Hippocampal formation (tissue), 2 donors: ENCODE measurements at places on chromosomes 11 and 22.

DNA sequence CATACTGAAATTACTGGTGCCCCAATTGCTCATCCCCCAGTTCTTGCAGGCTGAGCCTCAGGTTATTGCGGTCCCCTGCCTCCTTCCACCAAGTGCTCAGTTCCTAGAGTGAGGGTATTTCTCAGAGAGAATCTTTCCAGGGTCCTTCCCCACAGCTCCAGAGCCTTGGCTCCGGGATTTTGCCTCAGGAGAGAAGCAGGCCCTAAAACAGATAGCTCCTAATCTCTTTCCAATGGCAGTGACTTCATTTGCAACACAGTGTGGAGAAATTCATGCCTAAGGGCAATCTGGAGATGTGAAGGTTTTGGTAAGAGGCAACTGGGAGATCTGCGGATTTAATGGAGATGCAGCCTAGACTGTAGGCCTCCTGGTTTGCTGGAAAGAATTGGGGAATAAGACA lies 2.9 kb downstream of the NF2 start:
- DNase-seq: no peak

DNA sequence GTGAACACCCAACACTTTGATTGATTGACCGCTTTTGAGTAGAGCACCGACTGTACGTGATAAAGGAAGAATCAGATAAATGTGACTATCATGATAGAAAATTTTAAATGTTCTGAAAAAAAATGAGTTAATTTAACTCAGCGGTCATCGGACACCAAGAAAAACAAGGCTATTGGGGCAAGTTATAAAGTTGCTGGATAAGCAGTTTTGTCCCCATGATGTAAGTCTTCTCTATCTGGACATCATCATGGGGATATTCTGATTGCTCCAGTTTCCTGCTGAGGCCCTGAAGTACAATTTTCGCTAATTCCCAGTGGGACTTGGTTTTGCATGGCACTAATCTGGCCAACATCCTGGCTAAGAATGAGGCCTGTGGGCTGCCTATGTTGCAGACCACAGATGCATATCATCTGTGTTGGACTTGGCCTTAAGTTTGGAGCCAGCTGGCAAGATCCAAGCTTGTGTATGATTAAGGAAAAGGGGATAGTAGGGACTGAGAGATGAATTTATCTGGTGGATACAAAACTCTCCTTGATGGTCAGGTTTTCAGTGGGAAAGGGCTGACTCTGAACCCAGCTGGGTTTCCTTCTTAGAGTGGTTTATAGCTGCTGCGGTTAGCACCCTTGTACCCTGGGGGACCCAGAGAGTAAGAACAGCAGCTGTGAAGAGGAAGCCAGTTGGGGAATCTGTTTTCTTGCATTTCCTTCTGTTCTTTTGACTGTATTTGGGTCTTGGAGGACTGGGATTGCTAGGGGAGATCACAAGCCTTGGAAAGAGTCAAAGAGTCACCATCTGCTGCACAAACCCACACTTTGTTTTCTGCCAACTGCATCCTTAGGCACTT lies 118.3 kb downstream of the SEZ6L start:
- no peak for DNase-seq

GRCh38 chr11:13115380-13115675 lies 106.2 kb downstream of the RASSF10 start:
- DNase-seq: no peak

- no peak for DNase-seq
Observed at GRCh38 chr22:39352306-39352891, 2.6 kb downstream of the SYNGR1 start.

- DNase-seq: no peak
Observed at GRCh38 chr22:42360348-42360747, 71.9 kb downstream of the NFAM1 start.

DNA sequence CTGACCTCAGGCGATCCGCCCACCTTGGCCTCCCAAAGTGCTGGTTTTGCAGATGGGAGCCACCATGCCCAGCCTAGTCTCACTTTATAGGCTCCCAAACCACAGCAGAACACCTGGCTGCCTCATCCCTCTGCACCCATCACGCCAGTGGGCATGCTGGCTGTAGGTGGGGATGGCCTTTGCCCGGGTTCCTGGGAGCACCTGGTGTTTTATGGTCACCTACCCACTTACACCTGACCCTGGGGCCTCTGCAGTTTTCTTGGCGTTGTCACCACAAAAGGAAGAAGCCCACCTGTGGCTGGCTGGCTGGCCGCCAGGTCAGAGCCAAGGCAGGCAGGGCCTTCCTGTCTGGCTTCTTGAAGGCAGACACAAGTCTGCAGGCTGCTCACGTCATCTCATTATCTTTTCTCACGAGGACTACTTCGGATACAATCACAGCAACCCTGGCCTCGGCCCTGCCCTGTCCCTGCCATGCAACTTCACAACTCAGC lies 8.2 kb downstream of the RRP7A start:
- no peak for DNase-seq

- DNase-seq: peak; percentile 54
Observed at GRCh38 chr11:119093942-119094815, 7.5 kb downstream of the DPAGT1 start.

GRCh38 chr11:10906521-10906920 lies 48.7 kb upstream of the ZBED5 start:
- DNase-seq: no peak

DNA sequence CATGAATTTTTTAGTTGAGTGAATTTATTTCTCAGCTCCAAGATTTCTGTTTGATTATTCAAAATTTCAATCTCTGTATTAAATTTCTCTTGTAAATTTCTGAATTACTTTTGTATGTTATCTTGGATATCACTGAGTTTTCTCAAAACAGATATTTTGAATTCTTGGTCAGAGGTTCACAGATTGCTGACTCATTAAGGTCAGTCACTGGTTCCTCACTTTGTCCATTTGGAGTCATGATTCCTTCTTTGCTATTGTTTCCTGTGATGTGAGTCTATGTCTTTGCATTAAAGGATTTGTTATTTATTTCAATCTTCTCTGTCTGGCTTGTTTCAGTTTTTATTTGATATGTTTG lies 10.2 kb upstream of the IL17RA start:
- no peak for DNase-seq

DNA sequence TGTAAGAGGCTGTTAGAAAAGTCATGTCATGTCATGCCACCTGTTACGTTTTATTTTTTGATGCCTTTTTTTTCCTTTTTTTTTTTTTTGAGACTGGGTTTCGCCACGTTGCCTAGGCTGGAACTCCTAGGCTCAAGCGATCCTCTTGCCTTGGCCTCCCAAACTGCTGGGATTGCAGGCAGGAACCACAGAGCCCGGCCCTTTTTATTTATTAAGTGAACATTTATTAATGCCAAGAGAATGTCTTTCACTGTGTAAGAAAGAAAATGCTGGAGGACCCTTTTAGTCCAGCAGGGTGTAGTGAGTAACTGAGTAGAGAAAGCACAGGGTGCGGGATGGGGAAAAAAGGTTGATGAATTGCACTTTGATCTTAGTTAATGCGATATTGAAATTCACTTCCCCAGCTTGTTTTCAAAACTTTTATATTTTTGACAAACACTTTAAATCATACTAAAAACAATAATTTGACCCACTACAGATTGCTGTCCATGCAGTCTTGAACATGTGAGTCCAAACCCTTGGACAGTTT lies 2.3 kb upstream of the XBP1 start:
- no peak for DNase-seq

DNA sequence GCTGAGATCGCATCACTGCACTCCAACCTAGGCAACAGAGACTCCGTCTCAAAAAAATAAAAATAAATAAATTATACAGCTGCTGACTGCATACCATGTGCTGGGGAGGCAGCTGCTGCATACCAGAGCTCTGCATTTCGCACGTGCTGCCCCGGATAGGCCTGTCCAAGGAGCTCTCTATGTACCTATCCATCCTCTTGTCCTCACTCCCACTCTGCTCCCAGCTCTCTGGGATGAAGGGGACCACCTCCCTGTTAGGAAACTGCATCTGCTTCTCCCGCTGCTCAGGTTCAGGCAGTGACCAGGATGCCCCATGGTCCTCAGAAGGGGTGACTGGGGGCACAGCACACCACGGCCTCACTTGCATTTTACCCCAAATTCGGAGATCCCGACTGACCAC lies 302.3 kb downstream of the BRD1 start:
- DNase-seq: no peak

DNA sequence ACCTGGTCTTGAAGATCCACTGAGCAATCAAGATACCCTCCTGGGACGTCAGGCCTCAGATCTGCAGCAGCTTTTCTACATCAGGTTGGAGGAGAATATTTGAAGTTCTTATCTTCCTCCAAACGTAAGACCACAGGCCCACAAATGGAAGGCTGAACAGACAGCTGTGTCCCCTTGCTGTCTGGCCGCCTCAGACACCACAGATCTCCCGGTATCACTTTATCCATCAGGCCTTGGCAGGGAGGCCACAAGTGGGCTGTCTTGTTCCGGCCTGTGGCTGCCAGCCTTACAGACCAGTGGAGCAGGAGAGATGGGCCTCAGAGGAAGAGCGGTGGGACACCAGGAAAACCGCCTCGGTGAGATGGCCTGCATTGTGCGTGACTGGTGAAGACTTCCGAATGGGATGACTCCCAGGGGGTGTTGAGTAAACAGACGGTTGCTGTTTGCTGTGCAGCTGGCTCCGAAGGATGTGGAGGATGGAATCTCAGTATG lies 15.9 kb downstream of the UBASH3B start:
- no peak for DNase-seq

DNA sequence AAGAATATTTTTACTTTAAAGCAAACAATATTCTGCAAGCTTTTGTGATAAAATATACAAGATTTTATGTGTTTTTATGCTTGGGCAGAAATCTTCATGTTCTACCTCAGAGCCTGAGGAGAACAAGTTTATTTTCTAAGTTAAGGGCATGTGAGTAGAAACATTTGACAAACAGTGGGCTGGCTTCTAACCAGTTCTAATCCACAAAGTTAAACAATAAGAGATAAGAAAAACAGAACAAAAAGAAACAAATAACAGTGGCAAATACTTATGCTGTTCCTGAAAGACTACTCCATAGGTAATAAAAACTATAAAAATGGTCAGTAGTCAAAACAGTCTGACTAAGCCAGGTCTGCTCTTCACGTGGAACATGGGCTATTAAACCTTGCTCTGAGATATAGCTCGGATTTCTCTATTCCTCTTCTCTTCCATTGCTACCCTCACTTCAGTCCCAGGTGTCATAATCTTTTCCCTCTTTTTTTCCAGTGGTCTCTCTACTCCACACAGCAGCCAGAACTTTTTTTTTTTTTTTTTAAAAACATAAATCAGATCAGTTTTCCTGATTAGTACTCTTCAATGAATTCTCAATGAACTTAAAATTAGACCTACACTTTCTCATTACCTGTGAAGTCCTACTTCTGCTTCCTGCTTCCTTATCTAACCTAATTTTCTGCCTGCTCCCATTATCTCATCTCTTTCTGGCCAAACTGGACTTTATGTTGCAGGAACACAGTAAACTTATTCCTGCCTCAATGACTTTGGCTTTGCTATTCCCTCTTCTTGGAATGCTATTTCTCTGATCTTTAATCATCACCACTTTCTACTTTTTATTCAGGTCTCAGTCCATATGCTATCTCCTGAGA lies 671.1 kb upstream of the CCDC90B start:
- no peak for DNase-seq

DNA sequence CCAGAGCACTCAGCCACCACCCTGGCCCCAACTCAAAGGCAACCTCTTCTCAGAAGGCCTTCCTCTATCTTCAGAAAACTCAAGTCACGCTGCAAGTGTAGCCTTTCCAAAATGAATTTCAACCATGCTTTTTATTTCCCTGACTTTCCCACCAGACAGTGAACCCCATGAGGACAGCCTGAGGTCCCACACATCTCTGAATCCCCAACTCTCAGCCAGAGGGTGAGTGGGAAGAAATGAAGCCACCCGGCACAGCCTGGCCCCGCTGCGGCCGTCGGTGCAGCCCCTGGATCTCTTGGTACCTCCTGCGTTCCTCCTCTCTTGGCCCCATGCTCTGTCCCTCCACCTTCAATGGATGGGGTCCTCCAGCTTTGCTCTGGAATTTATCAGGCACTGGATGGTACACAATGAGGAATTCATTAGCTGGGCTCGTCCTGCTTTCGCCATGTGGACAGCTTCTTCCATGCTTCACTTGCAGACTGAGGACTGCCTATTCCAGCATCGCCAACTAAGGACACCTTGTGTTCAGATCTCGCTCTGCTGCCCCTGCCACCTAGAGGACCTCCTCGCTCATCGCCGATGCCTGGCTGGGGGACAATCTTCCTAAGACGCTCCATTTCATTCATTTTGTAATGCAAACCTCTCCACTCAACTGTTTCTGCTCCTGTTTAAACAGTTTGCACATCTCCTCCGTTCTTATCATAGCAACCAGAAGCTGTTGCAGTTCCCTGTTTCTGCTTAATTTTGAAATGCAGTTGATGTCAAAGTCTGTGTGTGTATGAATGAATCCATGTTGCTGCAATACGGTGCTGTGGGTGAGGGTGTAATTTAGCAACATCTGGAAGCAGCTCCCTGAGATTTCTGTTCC lies 672.1 kb downstream of the TBC1D22A start:
- no peak for DNase-seq

DNA sequence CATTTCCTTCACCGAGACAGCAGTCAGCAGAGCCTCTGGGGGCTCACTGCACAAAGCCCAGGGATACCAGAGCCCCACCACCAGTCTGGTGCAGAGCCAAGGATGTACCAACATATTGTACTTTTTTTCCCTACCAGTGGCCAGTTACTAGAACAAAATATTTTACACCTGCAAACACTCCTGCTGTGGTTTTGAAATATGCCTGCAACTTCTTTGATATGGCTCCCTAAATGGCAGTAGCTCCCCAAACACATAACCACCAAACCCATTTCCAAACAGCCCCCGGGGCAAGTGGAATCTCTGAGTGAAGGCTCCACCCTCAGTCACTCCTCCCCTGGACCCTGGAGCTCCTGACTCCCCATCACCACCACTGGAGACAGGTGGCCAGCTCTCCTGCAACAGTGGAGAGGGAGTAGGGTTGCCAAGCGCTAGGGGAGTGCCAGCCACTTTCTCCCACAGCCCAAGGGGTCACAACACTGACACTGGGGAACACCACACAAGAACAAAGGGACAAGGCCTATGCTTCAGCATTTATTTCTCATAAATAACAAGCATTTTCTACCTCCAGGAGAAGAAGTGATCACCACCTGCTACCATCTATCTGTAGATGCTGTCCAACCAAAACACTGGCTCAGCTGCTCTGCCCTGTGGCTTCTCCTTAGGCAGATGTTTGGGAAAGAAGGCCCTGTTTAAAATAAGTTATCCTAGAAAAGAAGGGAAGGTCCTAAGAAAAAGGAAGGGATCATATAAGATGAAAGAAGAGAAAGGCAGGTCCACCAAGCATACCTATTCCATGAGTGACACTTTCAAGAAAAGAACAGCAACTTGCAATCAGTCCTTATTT lies 15.1 kb downstream of the DGCR2 start:
- DNase-seq: no peak

GRCh38 chr11:130588471-130588870 lies 140.0 kb downstream of the ADAMTS15 start:
- DNase-seq: no peak
